ENCODE measurements at places on chromosomes 11 and 22.

GRCh38 chr11:13376838-13377237 is 86.2 kb downstream of the BTBD10 start:
- no peak for DNase-seq

- no peak for DNase-seq
Measured at GRCh38 chr11:10323793-10324170, 18.9 kb downstream of the ADM start.

DNA sequence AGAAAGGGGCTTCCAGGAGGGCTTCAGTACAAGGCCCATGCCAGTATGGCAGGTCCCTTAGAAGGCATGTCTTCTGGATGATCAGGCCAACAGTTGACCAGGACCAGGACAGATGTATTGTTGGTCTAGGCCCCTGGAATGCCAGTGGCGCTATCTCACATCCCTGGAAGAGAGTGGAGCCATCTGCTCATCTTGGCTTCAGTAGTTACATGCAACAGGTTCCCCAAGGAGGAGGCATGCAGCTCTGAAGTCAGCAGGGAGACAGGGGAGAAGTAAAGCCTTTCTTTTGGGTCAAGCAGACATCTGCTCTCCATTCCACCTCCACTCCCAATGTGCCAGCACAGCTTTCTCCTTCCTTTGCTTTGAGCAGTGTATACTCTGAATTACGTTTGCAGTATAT is 244.1 kb downstream of the KIRREL3 start:
- no peak for DNase-seq

GRCh38 chr11:14376920-14377319 is 17.9 kb upstream of the RRAS2 start:
- DNase-seq = no peak

DNA sequence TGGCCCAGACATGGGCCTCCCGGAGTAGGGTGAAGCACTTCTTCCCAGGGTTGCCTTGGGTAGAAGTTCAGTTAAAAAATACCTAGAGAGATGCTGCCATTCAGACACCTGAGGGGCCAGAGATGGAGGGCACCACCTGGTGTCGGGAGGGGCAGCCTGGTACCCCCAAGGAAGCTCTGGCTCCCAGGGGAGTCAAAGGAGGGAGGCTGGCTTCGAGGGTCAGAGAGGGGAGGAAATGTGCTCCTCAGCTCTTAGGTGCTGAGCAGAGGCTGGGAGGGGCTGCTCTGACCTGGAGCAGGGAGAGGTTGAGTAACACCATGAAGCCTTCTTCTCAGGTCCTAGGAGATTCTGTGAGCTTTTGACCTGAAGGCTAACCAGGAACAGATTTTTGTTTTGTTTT is 1.1 kb downstream of the USP35 start:
- no peak for DNase-seq

DNA sequence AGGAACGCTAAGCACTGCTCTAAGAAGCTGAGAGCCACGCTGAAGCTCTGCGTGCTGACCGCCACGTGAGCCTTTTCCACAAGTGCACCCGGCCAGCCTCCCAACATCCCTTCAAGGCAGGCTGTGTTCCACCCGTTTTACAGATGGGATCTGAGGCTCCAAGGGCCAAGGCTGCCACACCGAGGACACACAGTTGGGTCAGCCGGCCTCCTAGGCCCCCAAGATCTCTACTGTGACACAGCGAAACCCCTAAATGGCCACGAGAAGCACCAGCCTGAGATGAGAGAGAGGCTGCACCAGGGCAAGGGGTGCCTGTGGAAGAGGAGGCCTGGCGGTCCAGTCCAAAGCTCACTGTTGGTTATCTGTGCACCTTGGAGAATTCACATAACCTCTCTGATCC is 11.8 kb upstream of the CD5 start:
- DNase-seq = no peak

DNA sequence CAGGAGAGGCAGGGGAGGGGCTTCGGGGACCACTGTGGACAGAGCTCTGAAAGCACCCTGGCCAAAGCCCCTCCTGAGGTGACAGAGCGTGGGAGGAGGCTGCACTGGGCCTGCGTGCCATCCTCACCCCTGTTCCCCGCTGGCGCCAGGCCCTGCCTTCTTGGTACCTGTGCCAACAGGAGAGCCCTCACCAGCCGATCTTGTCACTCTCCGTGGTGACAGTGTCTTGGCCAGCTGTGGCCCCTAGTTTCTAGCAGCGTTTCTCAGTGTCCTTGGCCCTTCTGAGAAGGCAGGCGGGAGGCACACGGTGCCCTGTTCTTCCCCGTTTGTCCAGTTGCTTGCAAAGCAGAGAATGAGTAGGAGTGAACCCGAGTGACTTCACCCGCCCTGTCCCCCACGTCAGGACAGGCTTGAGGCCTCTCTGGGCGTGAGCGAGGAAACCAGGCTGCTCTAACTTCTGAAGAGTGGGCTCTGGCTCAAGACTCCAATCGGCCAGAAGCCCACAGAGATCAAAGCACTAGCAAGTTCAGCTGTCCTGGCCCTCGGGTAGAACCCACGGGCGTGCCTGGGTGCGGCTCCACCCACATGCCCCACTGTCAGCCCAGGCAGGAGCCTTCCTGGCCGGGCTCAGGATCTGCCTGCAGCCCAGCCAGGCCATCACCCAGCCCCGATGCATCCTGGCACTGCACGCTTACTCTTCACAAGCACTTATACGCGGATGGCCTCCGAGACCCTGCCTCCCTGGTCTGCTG is 60.2 kb upstream of the EMID1 start:
- DNase-seq = no peak

DNA sequence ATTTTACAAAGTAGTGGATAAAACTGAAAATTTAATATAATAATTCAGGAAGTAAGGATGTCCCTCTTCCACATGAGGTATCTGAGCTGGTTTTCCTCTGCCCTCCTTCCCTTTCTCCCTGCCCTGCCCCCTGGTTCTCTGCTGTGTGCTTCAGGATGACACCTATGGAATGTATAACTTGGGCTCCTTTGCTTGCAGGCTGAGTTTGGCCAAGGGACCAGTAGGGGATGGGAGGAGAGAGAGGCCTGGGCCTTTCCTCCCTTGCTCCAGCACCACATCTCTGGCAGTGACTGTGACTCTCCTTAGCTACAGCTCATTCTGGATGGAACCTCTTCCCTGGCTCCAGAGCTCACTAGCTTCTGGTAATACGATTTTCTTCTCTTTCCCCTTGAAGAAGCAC is 10.1 kb downstream of the IRAG1 start:
- DNase-seq = no peak

DNA sequence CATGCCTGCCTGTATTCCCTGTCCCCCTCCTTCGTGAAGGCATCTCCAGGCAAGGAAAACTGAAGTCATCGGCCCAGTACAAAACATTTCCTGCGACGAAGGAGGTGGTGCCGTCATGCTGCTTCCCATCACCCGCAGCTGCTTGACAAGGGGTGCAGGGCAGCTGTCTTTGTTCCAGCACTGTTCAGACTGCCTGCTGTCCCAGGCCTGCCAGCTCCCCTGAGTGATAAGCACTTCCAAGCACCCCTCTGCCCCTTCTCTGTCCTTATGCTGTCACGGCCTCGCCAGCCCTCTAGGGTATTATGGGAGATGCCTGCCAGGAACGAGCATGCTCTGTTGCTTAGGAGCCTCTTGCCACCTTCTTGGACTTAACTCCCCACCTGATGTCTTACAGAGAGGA is 37.1 kb upstream of the BSX start:
- DNase-seq = no peak

- DNase-seq = no peak
Measured at GRCh38 chr22:31081963-31082605, 966 bp downstream of the SMTN start.

DNA sequence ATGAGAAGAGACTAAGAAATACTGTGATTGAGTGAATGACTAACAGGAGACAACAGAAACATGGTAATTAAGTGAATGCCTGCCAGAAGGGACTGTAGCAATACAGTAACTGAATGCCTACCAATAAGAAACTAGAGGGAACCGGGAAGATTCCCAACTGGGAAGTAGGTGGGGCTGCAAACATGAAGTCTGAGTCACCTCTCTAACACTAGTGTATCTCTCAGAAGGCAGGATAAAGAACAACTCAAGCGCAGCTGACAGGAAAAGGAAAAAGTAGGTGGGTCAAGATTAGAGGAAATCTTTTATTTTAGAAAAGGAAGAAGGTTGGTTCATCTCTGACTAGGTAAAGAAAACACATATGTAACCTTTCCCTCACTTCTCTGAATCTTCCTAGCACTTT is 14.0 kb downstream of the C11orf42 start:
- no peak for DNase-seq

- DNase-seq = no peak
Measured at GRCh38 chr11:10441091-10441490, 14.0 kb upstream of the AMPD3 start.

DNA sequence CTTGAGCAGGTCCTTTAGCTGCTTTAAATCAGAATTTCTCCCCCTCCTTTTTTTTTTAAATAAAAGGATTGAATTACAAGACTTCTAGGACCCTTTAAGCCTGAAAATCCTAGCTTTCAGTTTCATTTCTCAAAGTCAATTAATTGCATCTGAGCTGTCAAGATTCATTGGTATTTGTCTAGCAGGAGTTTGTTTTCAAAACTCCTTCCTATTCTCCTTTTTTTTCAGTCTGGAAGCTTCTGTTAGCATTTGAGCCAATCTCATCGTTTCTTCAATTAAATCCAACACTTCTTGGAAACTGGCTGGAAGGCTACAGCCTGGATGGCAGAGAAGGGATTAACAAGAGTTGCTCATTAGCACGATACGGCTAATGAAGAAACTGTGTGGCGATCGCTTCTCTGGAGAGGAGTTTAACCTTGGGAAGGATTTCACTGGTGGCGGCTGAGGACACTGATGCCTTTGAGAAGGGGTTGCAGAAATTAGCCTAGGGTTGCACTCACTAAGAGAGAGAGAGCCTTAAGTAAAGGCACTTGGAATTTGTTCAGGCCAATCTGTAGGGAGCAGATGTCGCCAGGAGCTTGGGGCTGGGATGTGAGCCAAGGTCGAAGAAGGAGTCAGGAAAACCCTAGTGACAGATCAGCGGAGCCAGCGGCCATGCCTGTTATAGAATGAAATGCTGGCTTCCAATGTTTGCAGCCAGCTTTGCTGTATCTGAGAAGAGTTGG is 43.8 kb upstream of the API5 start:
- no peak for DNase-seq

DNA sequence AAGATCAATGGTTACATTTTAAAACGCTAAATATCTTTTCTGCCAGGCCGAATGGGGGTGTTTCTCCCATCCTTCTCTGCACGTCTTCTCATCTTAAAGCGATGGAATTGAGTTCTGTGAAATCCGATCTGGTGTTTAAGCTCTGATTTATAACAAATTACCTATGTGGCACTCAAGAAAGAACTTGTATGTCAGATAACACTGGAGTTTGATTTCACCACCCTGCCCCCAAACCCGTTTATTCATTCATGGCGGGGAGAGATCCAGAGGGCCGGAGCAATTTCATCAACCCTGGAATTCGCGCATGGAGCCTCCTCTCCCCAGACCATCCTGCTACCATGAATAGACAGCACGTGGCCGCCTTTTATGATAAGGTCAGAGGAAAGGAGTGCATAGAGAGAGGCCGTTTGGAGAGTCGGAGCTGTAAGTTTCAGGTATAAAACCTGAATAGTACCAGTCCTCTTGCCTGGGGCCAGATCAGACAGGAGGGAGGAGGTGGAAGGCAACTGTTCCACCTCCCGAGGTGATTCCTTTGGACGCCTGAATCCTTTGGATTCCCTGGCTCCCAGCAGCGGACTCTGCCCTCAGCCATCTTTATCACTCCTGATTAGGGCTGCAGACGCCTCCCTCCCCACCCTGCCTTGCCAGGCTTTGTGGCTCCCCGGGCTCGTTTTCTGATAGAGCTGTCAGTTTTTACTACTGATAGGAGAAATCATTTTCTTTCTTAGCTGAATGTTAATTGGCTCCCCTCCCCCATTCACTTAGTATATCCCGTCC is 27.3 kb upstream of the NFAM1 start:
- no peak for DNase-seq

- DNase-seq = no peak
Measured at GRCh38 chr11:96361778-96362177, 18.8 kb upstream of the MAML2 start.

DNA sequence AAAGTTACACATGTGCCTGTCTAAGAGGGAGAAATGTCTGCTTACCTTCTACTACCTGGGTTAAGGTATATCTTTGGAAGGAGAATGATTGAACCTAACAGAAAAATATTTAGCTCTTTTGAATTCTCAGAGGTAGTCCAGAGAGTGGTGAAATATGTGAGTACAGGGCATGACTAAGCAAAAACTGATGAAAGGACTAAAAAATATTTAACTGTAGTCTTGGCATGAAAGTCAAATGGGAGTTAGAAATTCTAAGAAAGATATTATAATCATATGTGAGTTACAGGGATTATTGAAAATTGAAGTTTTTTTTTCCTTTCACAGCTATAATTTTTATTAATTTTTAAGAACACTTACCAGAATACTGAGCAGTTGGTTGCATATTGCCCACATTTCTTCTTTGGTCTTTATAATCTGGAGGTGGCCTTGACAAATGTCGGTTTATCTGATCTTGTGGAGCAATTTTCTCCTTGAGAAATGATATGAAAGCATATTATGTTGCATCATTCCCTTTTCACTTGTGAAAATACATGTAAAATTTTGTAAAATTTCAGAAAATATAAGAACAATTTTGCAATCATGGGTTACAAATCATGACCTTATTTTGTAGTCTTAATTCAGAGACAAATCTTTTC is 61.4 kb upstream of the MTMR2 start:
- DNase-seq = no peak

GRCh38 chr11:12321217-12321937 is 56.0 kb upstream of the PARVA start:
- DNase-seq = no peak

- DNase-seq = no peak
Measured at GRCh38 chr11:47918882-47919495, 61.4 kb upstream of the PTPRJ start.

DNA sequence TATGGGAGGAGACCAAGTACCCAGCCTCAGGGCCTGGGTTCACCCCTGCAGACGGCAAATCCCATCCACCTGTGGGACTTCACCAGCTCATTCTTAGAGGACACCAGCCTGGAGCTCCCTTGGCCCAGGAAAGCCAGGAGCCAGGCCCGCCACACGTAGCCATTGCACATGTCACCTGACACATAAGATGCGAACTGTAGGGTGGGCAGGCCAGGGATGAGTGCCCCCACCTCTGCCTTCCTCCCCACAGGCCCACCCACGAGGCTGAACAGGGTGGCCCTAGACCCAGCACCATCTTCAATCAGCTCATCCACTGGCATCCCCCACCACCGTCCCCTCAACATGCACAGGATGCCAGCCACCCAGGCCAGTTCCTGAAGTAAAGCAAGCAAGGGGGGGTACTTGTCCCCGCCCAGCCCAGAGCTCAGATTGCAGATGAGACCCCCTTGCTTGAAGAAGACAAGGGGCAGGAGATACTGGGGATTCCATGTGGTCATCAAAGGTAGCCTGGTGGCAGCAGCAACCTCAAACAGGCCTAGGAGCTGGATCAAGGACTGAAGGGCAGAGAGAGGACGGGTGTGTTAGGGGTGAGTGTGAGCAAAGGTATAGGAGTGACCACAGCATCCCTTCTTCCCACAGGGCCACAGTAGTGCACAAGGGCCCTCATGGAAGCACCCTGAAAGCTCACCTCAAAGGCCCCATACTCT is 45.6 kb downstream of the IGLL5 start:
- no peak for DNase-seq

DNA sequence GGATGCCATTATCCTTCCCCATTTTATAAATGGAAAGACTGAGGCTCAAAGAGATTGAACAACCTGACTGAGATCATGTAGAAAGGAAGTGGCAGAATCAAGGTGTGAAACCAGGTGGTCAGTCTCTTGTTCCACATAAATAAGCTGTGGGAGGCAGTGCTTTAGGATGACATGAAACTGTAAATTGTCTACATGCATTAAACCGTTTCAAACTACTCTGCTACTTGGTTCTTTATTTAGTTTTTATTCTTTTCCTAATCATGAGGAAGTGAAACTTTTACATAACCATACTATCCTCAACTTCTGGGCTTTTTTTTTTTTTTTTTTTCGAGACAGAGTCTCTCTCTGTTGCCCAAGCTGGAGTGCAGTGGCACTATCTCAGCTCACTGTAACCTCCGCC is 34.9 kb downstream of the CADM1 start:
- DNase-seq = no peak
